ENCODE measurements at places on chromosomes 3 and 15. TPM values are rescaled to one million over a fixed set of nuclear protein-coding genes. Genes with fewer than 3 reads are reported as not detected.

LSAMP gene
- 11.9 TPM for total RNA-seq

PATL2 gene
- 2.2 TPM for total RNA-seq

ASB7 gene
- 8.8 TPM for total RNA-seq

PPM1L gene
- total RNA-seq, result 13.0 TPM

CD86 gene
- 9.7 TPM for total RNA-seq

Data from posterior vena cava (tissue), 2 donors.